NCI-H1105 (cell line): ENCODE measurements at places on chromosomes 6 and 20.

GRCh38 chr6:147905711-147906110, 397.2 kb downstream of the SAMD5 start:
- no peak for DNase-seq

- DNase-seq, result no peak
Measured at GRCh38 chr20:22346716-22347115, 237.7 kb downstream of the FOXA2 start.

GRCh38 chr6:152720974-152721373, 23.3 kb downstream of the MYCT1 start:
- no peak for DNase-seq

DNA sequence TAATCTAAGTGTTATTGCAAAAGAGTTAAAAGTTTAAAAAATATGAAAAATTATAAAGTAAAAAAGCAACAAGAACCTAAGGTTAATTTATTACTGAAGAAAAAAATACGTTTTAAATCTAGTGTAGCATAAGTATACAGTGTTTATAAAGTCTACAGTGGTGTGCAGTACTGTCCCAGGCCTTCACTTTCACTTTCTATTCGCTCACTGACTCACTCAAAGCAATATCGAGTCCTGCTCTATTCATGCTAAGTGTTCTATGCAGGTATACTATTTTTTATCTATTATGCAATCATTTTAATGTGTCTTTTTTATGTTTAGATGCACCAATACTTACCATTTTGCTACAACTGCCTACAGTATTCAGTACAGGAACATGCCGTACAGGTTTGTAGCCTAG, 113.0 kb downstream of the MANEA start:
- no peak for DNase-seq

GRCh38 chr6:149933036-149933435, 8.8 kb upstream of the ULBP2 start:
- DNase-seq, result no peak

DNA sequence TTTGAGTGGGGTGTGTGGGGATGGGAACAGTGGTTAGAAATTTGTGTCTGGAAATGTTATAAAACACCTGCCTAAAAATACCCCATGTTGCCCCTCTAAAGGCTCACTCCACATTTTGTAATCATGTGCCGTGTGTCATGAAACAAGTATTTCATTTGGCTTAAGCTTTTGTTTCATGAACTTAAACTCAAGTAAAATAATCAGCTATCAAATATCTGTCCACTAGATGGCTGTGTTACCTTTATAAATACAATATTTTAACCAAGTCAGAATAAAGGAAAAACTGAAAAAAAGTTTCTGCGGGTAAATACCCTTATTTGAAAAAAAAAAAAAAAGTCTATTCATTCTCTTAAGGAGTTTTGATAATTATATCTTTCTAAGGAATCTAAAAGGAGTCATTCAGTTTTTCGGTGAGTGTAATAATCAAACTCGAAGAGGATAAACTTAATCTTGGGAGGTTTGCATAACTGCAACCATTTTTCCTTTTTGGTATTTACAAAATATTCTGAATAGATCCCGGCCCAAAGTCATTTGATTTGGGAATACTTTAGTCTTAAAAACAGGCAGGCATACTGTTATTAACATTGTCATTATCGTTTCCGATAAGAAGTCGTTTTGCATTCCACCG, 29.9 kb upstream of the MTRF1L start:
- DNase-seq, result peak; percentile 22

GRCh38 chr20:21554376-21554890, 40.6 kb upstream of the NKX2-2 start:
- no peak for DNase-seq

DNA sequence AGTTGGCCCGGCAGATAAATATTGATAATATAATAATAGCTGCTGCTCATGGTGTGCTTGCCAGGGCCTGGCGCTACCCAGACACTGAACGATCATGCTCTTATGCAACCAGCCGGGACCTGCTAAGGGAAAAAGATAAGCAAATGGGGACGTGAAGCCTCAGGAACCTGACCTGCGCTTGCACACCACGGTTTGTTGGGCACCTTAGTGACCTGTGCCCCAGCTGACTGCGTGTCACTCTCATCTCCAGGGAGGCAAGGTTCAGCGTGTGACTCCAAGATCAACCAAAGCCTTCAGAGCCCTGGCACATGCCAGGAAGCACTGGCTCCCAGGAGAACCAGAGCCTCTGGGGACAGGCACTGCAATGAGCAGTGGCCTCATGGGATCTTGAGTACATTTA, 111.1 kb downstream of the AGPAT4 start:
- DNase-seq, result no peak

GRCh38 chr20:646107-646867, 6.7 kb downstream of the SRXN1 start:
- DNase-seq, result no peak

DNA sequence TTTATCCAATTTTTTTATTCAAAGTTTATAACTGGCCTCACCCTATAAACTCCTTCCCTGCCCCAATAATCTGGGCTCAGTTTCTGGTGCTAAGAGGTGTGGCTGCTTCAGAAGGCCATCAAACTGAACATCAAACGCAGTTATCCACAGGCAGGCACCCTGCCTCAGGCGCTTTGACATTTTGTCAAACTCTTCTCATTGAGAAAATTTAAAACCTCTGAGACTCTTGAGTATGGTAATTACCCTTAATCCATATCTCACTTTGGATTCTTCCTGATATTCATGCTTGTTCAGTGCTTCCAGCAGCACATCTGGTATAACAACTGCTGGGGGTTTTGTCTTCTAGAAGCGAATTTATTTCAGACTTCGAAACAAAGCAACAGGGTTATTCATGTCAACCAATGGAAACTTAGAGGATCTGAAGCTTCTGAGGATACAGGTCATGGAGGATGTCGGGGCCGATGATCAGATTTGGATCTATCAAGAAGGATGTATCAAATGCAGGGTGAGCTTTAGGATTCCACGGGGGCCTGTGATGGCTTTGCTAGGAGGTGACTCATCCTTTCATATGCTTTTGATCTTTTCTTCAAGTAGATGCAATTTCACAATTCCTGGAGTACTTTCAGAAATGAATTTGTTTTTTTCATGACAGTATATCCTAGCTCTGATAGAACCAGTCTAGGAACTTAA, 68.2 kb downstream of the RTN4IP1 start:
- DNase-seq, result no peak

- no peak for DNase-seq
Measured at GRCh38 chr20:47290008-47290407, 66.5 kb downstream of the ZMYND8 start.

DNA sequence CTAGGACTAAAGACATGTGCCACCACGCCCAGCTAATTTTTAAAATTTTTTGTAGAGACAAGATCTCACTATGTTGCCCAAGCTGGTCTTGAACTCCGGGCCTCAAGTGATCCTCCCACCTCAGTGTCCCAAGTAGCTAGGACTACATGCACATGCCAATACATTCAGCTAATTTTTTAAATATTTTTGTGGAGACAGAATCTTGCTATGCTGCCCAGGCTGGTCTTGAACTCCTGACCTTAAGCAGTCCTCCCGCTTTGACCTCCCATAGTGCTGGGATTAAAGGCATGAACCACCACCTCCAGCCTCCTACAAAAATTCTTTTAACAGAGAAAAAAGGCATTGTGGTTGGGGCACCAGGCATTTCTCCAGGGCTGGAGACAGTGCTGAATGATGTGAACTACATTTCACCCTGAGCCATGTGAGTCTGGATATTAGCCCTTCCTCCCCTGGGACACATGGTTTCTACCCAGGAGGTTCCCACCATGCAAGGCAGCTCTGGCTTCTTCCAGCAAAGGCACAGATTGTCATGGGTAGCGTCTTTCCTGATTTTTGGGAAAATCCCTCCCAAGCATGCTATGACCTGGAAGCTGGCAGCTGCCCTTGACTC, 36.3 kb upstream of the CMTR1 start:
- DNase-seq, result no peak

GRCh38 chr6:148760258-148760534, 13.4 kb downstream of the UST start:
- DNase-seq, result no peak
